T-helper 2 cell (primary cell): ENCODE measurements at places on chromosomes 11 and 22.

GRCh38 chr11:43927925-43928707 lies 14.3 kb upstream of the C11orf96 start:
- DNase-seq, result no peak

DNA sequence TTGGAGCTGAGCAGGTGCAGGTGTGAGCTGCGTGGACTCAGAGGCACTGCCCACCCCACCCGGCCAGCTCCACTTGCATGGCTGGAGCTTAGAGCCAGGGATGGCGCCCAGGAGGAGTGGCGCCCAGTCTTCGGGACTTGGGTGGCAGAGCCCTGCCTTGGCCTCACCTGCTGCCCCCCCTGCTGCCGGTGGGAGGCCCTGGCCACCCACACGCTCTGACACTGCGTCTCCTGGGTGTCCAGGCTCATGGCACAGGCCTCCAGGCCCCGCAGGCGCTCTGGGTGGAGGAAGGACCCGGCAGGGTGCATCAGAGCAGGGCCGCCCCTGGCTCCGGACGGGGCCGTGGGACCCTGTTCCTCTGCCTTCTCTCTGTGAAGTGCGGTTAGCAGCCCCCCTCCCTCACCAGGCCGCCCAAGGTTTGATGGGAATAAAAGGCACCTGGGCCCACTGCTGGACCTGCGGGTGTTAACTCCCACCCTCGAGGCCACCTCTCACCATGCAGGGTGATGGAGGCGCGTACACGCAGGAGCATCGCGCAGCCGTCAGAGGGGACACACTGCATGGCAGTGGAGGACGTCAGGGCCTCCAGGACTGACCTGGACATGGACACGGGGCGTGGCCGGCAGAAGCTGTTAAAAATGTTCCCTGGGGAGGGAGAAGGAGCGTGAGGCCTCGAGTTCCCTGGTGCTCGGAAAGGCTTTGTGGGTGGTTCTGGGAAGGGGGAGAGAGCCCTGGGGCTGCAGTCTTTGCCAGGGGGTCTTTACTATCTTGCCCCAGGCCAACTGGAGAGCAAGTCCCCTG lies 11.8 kb downstream of the IL17REL start:
- no peak for DNase-seq

GRCh38 chr11:7759010-7759409 lies 37.7 kb downstream of the OR5P2 start:
- DNase-seq, result no peak

DNA sequence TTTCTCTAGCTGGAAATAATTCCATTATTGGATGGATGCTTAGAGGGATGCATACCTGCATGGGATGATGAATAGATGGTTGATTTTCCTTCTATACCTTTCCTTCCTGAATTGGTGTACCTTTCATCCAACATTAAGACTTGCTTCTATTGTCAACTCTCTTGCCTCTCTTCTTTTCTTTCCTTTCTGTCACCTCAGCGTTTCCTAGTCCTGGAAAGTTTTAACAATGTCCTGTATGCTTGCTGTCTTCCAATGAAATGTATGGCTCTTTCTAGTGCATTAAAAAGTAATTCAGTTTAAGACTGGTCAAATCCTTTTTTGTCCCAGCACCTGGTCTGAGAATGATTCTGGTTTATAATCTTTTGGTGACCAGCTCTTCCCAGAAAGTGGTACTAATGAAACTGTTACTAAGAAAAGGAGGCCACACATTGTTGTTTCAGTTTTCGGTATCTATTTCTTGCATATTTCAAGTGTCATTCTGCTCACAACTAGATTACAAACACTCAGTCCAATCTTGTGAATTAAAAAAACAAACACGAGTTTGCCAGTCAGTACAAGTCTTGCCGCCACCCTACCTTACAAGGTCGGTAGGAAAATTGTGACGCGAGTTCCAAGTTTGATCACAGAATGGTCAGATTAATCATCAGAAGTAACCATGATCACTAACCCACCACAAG lies 8.0 kb downstream of the POU2AF1 start:
- no peak for DNase-seq

DNA sequence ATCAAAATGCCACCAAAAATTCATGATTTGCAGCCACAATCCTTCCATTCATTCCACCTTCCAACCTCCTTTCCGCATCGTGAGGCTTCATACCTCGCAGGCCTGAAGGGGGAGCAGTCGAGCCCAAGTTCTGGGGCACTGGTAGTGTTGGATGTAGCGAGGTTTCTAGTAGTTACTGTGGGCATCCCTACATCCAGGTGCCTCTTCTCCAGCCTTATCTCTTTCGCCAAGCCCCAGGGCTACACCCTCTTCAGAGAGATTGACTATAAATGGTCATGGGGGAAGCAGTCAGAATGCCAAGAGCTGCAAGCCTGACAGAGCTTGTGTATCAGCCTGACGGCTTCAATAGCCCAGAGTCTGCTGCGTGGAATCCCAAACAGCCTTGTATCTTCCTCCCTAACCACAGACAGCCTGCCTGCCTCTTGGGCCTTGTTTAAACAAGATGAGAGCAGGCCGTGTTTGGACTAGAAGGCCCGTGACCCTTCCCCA lies 28.9 kb downstream of the CLMP start:
- DNase-seq, result peak; percentile 7

- no peak for DNase-seq
Measured at GRCh38 chr11:2791139-2791520, 91.3 kb upstream of the KCNQ1OT1 start.

- DNase-seq, result no peak
Measured at GRCh38 chr11:42526426-42526825, 785.4 kb upstream of the API5 start.

DNA sequence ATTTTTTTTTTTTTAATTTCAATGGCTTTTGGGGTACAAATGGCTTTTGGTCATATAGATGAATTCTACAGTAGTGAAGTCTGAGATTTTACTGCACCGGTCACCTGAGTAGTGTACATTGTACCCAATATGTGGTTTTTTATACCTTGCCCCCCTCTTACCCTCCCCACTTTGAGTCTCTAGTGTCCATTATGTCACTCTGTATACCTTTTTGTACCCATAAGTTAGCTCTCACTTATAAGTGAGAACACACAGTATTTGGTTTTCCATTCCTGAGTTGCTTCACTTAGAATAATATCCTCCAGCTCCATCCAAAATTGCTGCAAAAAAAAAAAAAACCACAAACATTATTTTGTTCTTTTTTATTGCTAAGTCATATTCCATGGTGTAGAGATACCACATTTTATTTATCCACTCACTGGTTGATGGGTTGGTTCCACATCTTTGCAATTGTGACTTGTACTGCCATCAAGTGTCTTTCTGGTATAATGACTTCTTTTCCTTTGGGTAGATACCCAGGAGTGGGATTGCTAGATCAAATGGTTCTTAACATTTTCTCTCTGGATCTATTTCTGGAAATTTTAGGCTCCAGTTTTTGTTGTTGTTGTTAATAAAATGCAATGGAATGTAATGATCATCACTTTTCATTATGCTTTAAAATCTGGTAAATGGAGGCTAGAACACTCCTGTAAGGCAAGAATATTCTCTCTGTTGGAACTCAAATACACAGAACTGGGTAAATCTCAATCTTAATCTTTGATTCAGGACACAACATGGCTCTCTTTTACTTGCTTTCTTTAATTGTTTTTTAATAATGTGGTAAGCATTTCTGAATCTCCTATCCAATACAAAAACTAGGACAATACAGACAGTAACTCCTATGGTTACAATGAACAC lies 10.3 kb downstream of the NEAT1 start:
- no peak for DNase-seq

GRCh38 chr11:7632211-7632610 lies 41.1 kb downstream of the CYB5R2 start:
- no peak for DNase-seq

- no peak for DNase-seq
Measured at GRCh38 chr22:41909310-41910049, 5.4 kb downstream of the SHISA8 start.

DNA sequence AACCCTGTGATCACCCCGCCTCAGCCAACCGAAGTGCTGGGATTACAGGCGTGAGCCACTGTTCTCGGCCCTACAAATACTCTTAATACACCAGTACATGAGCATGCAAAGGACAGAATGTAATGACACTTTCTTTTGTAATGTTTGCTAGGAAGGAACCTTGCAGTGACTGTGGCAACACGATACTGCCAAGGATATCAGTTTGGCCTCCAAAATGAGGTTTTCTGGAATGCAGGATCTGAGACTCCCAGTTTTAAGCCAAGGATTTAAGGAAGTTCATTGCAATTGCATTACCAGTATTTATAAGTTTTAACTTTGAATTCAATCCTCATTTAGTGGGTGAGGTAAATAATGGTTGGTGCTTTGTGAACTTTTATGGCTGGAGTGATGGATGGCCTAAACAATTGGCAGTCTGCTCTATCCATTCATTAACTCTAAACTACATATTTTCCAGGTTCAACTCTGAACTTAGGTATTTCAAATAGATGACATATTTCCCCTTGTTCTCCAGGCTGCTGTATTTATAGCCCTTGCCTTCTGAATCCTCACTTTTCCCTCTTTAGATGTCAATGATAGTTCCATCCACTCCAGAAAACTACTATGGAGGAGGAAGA lies 330.3 kb downstream of the C11orf87 start:
- no peak for DNase-seq

GRCh38 chr22:44807915-44808690 lies 55.7 kb downstream of the ARHGAP8 start:
- DNase-seq, result no peak

DNA sequence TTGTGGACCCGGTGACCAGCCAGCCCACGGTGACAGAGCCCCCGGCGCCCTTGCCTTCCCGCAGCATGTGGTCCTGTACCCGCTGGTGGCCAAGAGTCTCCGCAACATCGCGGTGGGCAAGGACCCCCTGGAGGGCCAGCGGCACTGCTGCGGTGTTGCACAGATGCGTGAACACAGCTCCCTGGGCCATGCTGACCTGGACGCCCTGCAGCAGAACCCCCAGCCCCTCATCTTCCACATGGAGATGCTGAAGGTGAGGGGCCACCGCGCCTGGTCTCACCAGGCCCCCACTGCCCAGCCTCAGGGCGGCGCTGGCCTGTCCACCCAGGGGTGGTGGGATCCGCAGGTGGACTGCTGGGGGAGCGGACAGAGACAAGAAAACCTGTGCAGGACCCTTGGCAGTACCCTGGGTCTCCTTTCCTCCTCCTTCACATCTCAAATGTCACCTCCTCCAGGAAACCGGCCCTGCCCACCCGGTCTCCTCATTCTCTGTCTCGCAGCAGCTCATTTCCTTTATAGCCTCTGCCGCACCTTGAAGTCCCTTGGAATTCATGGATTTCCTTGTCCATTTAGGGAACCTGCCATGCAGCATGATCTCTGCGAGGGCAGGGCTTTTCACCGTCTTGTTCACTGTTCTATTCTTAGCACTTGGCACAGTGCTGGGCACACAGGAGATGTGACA lies 6.5 kb downstream of the AIP start:
- DNase-seq, result no peak
